ENCODE measurements at places on chromosomes 1 and 21.
A peak's percentile ranks its signal among the peaks of the same experiment; 100 is the strongest.

DNA sequence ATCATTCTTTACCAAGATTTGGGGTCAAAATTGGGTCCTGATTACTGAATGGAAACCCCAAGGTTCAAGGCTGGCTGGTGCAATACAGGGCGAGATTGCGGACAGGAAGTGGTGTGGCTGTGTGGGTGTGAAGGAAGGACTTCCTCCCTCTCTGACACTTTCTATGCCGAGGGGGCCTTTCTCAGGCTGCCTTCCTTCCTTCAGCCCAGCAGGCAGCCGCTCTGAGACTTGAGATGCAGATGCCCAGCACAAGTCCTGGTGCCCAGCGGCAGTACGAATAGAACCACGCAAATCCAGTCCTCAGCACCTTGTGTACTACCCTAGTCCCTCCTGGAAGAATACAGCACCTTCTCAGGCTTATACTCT, 16.3 kb downstream of the BATF3 start:
- no peak for DNase-seq

- no peak for DNase-seq
These were observed 1.1 kb downstream of the THRAP3 start for GRCh38 chr1:36225283-36225899.

DNA sequence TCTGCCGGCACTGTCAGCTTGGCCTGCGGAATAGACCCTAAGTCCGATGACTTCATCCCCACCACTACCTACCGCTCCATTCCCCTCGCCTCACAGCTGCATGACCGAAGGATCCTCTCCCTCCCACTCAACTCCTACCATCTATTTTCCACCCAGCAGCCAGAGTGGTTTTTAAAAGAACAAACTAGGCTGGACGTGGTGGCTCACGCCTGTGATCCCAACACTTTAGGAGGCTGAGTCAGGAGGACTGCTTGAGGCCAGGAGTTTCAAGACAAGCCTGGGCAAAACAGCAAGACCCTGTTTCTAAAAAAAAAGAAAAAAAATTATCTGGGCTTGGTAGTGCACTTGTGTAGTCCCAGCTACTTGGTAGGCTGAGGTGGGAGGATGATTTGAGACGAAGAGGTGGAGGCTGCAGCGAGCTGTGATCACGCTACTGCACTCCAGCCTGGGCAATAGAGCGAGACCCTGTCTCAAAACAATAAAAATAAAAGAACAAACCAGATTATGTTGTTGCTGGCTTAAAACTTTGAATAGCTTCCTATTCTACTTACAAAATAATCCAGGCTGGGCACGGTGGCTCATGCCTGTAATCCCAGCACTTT, 59.0 kb downstream of the UBIAD1 start:
- no peak for DNase-seq

- peak; percentile 46 for DNase-seq
These were observed at the start of gene PIK3C2B for GRCh38 chr1:204494281-204495077. Gene PIK3C2B (minus strand): TSS chr1:204494805. CDS start chr1:204469802, 25,003 bp downstream.

DNA sequence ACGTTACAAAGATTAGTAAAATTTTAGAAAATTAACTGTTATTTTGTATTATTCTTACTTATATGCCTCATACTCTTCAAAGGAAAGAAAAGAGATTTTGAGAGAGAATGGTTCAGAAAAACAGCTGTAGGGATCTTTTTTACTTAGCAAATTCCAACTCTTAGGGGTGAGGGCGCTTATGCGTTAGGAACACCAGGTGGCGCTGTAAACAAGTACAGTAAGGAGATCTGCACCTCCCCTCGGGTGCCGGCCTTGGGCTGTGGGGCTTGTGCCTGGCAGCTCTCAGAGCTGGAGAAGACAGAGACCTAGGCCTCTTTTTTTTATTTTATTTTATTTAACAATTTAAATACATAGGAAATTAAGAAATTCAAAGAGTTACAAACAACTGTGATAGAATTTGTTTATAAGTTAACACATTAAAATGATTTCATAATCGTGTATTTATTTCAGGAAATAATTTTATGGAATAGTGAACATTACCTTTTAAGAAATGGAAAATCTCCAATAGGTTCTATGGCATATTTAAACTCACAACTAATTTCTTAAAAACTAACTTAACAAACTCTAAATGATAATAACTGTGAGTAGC, 32.6 kb downstream of the UTP25 start:
- peak; percentile 47 for DNase-seq

DNA sequence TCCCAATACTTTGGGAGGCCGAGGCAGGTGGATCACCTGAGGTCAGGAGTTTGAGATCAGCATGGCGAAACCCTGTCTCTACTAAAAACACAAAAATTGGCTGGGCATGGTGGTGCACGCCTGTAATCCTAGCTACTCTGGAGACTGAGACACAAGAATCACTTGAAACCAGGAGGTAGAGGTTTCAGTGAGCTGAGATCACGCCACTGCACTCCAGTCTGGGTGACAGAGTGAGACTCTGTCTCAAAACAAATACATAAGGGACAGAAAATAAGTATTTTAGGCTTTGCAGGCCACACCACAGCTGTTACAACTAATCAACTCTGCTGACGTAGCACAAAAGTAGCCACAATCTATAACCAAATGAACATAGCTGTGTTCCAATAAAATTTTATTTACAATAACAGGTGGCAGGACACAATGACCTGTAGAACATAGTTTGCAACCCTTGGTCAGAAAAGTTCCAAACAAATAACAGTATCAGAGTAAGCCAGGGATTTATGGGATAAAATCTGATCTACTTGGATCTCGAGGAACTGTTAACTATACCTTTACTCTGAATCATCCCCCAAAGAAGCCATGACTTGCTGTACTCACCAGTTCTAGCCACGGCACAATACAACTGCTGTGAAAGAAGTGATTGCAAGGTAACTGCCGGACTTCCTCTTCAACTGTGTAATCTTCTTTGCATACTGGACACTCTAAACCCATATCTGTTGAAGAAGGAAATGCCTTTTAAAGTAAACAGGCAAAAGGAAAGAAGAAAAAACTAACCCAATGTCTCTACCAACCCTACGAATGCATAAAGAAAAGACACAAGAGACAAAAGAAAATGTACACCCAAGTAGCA, 28.3 kb downstream of the CD160 start:
- no peak for DNase-seq

- DNase-seq = no peak
These were observed 1.2 kb upstream of the CD1D start for GRCh38 chr1:158179301-158180041.

DNA sequence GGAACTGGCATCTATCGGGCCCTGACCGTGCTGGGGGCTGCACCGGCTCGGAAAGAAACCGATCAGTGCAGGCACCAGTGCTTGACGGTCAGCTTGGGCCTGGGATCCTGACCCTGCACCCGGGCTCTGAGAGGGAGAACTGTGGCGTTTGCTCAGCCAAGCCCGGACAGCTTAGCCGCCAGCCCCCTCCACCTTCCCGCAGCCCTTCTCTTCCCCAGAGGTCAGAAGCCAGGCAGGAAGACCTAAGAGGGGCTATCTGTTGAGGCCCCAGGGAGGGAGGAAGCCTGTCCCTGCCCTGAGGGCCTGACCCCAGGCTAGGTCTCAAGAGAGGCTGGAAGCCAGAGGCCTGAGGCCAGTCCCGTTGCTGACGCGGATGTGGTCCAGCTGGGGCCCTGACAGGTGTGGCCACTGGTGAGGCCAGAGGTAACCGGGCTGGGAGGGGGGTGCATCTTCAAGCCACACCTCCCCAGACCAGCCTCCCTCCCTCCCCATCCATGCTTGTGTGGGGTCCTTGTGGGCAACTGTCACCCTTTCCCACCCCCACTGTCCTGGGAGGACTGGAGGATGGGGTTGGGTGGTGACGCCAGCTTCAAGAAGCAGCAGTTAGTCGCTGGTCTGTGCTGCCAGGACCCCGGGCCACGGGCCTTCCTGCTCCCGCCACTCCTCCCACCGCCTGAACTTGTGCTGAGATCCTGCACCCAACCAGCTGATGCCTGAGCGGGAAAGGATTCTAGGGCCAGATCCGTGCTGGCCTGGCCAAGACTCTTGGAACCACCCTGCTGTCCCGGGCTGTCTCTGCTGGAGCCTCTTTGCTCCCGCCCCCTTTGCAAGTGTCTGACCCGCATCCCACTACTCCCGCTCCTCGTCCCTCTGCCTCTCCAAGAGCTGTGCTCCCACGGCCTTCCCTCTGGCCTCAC, 2.6 kb upstream of the DVL1 start:
- no peak for DNase-seq

DNA sequence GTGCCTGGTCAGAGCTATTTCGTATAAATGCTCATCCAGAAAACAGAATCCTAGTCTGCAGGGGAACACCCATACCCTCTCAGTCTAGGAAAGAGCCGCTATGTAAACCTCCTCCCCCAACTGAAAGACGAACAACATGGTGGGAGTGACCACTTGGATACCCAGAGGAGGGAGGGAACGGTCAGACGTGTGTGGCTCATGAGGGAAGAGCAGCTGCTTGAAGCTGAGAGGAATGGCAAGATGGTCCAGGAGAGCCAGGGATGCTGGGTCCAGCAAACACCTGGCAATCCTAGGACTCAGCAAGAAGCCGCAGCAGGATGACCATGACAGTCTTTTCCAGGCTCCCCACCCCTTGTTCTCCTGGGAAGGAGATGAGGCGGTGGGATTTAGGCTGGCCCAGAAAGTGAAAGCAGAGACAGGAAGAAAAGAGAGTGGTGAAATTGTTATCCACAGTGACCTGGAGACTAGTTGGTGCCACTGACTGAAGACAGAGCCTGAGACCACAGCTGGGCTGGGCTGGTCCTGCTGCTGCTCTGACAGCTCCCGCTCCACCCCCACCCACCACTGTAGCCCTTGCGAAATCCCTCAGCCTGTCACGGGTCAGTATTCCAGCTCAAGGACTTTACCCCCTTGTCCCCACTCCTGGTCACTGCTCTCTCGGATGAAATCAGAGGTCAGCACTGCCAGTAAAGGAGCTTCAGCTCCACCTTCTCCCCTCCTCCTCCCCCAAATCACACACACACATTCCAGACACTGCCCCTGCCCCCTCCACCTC, 3.6 kb downstream of the CERS2 start:
- DNase-seq = no peak

DNA sequence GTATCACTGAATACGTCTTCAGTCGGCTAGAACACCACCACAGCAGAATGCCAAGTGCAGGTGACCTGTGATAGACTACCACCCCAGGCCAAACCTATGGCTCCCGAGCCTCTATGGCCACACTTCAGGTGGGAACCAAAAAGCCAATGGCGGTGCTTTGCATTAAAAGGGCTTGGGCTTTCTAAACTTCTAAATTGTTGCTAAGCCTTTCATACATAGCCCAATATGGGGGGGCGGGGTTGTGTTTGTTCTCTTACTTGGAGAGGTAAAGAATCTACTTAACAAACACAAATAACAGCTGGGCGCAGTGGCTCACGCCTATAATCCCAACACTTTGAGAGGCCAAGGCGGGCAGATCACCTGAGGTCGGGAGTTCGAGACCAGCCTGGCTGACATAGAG, 19.7 kb downstream of the USP48 start:
- no peak for DNase-seq

- DNase-seq = no peak
These were observed 1.2 kb downstream of the TEKT2 start for GRCh38 chr1:36085126-36085525.

GRCh38 chr1:168709405-168710363, 19.3 kb downstream of the DPT start:
- DNase-seq = peak; percentile 61

- DNase-seq = peak; percentile 80
These were observed 3.0 kb upstream of the RGS2 start for GRCh38 chr1:192805832-192806323.

- no peak for DNase-seq
These were observed 744.7 kb upstream of the CXADR start for GRCh38 chr21:16768096-16768495.

GRCh38 chr1:175478217-175478616, 265.2 kb downstream of the TNR start:
- DNase-seq = no peak

DNA sequence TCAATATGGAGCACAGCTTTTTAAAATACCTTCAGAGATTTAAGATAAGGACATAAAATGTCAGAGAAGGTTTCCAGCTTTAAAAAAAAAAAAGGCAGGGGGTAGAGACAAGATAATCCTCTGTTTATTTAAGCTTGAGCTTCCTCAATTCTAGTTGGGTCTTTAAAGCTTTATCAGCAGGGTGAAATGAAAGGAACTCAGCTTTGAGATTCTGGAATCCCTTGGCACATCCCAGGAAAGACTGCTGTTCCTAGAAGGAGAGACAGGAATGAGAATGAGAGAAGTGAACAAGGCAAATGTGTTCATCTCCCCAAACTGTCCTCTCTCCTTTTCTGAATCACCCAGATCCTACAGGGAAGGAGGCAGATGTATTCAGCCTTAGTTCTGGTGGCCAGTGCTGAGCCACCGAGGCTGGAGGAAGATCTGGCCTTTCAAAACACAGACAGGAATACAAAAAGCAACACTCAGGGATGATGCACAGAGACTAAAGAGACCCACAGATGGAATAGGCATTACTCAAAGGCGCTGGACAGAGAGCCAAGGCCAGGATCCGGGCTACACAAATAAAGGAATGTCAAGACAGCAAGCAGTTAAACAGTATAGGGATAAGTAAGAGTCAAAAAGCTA, 385.8 kb upstream of the DUSP10 start:
- DNase-seq = no peak

DNA sequence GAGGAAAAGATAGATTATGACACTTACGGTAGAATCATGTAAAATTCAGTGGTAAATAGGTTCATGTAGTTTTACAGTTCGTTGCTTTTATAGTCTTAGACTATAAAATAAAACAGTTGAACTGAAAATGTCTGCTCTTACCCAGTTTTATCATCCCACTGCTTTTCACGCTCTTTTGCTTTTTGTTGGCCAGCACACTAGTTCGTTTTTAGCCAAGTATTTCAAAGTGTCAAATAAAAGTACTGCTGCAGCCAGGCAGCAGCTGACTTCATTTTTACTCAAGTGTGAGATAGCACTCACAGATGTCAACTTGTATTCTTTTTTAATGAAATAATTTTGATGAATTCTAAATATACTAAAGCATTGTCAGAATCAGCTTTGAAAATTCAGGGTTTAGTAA, 18.5 kb upstream of the BTG3 start:
- no peak for DNase-seq

GRCh38 chr1:98021126-98021525, 100.3 kb upstream of the DPYD start:
- DNase-seq = no peak

GRCh38 chr1:2253036-2253796, 25.1 kb downstream of the SKI start:
- no peak for DNase-seq

GRCh38 chr1:65055747-65056146, 89.4 kb upstream of the JAK1 start:
- DNase-seq = no peak

GRCh38 chr1:26045722-26046245, at the start of gene SLC30A2:
Gene SLC30A2 (minus strand): TSS chr1:26046118. CDS start chr1:26045896, 222 bp downstream.
- DNase-seq = no peak

Data from HS-5 (cell line).